ENCODE measurements at places on chromosomes 4 and X. TPM values are rescaled to one million over a fixed set of nuclear protein-coding genes. Genes with fewer than 3 reads are reported as not detected.
A peak's percentile ranks its signal among the peaks of the same experiment; 100 is the strongest.

- no peak for DNase-seq
- no peak overlapping the region for H3K4me3 ChIP-seq
- no peaks in the 10 kb centered on the region for H3K27me3 ChIP-seq
- H3K36me3 ChIP-seq, result no peaks in the 10 kb centered on the region
- H3K4me1 ChIP-seq, result no peaks in the 10 kb centered on the region
Measured at GRCh38 chr4:57689693-57690205, 579.6 kb upstream of the IGFBP7 start.

GRCh38 chr4:76035141-76035540 lies 729 bp downstream of the CXCL11 start:
- H3K4me1 ChIP-seq, result no peaks in the 10 kb centered on the region
- H3K27me3 ChIP-seq, result no peaks in the 10 kb centered on the region
- no peak overlapping the region for H3K4me3 ChIP-seq
- no peaks in the 10 kb centered on the region for H3K36me3 ChIP-seq
- no peak overlapping the region for H3K27ac ChIP-seq

DNA sequence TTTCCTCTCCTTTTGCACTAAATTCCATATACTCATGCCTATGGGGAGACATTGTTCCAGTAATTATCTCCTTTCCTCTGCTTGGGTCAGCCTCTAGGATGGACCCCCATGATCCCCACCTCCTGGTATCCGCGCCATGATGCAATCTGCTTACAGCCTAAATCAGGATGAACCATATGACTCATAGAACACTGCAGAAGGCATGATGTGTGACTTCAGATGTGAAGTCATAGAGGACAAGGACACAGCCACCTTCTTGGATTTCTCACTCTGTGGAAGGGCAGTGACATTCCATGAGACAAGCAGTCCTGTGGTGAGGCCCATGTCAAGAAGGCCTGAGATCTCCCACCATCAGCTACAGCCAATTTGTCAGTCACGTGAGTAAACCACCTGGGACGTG lies 9.0 kb upstream of the TMEM144 start:
- no peaks in the 10 kb centered on the region for H3K4me1 ChIP-seq
- H3K27me3 ChIP-seq, result no peaks in the 10 kb centered on the region
- DNase-seq, result no peak
- H3K4me3 ChIP-seq, result no peak overlapping the region
- no peaks in the 10 kb centered on the region for H3K36me3 ChIP-seq

GRCh38 chr4:55016131-55016530 lies 109.3 kb downstream of the KDR start:
- DNase-seq, result no peak
- no peaks in the 10 kb centered on the region for H3K27me3 ChIP-seq
- no peaks in the 10 kb centered on the region for H3K36me3 ChIP-seq
- H3K4me3 ChIP-seq, result no peak overlapping the region
- H3K27ac ChIP-seq, result no peak overlapping the region
- no peaks in the 10 kb centered on the region for H3K4me1 ChIP-seq

GRCh38 chrX:111387470-111388070 lies 24.4 kb downstream of the DCX start:
- H3K4me3 ChIP-seq, result no peak overlapping the region
- no peak overlapping the region for H3K27ac ChIP-seq
- no peaks in the 10 kb centered on the region for H3K36me3 ChIP-seq
- no peak for DNase-seq
- H3K4me1 ChIP-seq, result no peaks in the 10 kb centered on the region

GRCh38 chr4:38094419-38094818 lies 134.2 kb downstream of the PTTG2 start:
- no peak overlapping the region for H3K27ac ChIP-seq
- DNase-seq, result no peak
- H3K27me3 ChIP-seq, result no peaks in the 10 kb centered on the region
- no peak overlapping the region for H3K4me3 ChIP-seq
- H3K4me1 ChIP-seq, result no peaks in the 10 kb centered on the region

GRCh38 chrX:650811-651210 lies 20.2 kb downstream of the SHOX start:
- no peak overlapping the region for H3K4me3 ChIP-seq
- no peaks in the 10 kb centered on the region for H3K36me3 ChIP-seq
- DNase-seq, result no peak
- no peaks in the 10 kb centered on the region for H3K4me1 ChIP-seq
- no peaks in the 10 kb centered on the region for H3K27me3 ChIP-seq
- H3K27ac ChIP-seq, result no peak overlapping the region

- H3K27me3 ChIP-seq, result no peaks in the 10 kb centered on the region
- peak overlapping the region; percentile 31 for H3K4me3 ChIP-seq
- no peaks in the 10 kb centered on the region for H3K36me3 ChIP-seq
- H3K27ac ChIP-seq, result no peak overlapping the region
Measured at GRCh38 chr4:80265571-80266252, 752 bp upstream of the FGF5 start.

DNA sequence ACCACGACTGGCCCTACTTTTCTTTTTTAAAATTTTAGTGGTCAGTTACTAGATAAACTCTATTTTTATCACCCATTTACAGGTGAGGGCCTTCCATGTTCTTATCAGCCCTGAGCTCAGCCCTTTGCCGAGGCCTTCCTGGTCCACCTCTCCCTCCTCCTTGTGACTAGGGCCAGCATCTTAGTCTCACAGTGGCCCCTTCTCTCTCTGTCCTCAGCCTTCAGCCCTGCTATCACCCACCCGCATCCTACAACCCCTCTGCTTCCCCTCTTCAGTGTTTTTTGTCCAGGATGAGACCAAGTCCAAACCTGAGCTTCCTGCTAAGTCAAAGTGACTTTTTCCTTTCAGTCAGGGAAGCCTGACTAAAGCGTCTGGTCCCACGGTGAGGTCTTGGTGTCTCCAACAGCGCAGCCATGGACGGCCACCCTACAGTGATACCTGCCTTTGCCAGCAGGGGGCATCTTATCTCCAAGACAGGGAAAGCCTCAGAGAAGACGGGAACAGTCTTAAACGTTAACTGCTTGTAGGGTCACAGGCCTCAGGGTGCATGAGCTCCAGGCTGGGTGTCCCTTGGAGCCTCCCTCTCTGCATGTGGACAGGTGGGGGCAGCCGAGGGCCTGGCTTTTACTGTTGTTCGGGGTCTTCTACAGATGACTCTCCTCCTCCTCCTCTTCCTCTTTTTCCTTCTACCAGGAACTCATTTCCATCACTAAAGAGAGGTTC lies 11.7 kb upstream of the GAGE10 start:
- no peak for DNase-seq
- no peaks in the 10 kb centered on the region for H3K4me1 ChIP-seq
- H3K4me3 ChIP-seq, result no peak overlapping the region
- no peaks in the 10 kb centered on the region for H3K27me3 ChIP-seq

DNA sequence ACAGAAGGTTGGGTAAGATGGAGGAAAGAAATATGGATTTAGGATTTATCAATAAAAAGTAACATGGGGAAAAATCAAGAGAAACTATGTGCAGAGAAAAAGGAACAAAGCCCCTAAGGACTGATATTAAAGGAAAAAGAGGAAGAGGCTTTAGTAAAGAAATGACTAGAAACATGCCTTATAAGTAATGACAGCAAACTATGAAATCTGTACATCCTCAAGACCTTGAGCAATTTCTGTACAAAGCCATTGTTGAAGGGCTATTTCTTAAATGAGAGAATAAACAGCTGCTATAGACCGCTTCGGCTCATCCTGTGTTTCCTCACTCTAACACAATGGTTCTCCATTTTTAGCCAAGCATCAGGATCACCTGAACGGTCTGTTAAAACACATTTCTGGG lies 180.3 kb upstream of the ATOH1 start:
- H3K27me3 ChIP-seq, result no peaks in the 10 kb centered on the region
- no peaks in the 10 kb centered on the region for H3K36me3 ChIP-seq
- DNase-seq, result no peak
- H3K4me3 ChIP-seq, result no peak overlapping the region
- no peak overlapping the region for H3K27ac ChIP-seq

- no peak overlapping the region for H3K27ac ChIP-seq
- no peaks in the 10 kb centered on the region for H3K27me3 ChIP-seq
- no peaks in the 10 kb centered on the region for H3K4me1 ChIP-seq
- DNase-seq, result no peak
- H3K36me3 ChIP-seq, result no peaks in the 10 kb centered on the region
- H3K4me3 ChIP-seq, result no peak overlapping the region
Measured at GRCh38 chr4:48212165-48212564, 57.5 kb downstream of the TEC start.

DNA sequence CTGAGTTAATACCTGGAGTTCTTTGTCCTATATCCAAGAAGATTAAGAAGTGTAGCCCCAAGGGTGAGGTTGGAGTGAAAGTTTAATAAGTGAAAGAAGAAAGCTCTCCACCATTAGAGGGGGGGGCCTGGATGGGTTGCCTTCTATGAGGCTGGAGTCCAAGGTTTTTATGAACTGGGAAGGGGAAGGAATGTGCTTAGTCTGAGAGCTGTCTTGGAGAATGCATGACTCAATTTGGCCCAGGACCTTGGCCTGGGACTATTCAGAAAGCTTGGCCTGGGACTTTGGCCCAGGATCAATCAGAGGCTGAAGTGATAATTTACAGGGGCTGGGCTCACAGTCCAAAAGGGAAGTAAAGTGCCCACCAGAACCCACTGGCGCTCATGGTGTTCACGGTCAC lies 1049.0 kb upstream of the GRIA3 start:
- no peak overlapping the region for H3K4me3 ChIP-seq
- DNase-seq, result no peak
- H3K4me1 ChIP-seq, result no peaks in the 10 kb centered on the region
- no peaks in the 10 kb centered on the region for H3K27me3 ChIP-seq
- H3K36me3 ChIP-seq, result no peaks in the 10 kb centered on the region

DNA sequence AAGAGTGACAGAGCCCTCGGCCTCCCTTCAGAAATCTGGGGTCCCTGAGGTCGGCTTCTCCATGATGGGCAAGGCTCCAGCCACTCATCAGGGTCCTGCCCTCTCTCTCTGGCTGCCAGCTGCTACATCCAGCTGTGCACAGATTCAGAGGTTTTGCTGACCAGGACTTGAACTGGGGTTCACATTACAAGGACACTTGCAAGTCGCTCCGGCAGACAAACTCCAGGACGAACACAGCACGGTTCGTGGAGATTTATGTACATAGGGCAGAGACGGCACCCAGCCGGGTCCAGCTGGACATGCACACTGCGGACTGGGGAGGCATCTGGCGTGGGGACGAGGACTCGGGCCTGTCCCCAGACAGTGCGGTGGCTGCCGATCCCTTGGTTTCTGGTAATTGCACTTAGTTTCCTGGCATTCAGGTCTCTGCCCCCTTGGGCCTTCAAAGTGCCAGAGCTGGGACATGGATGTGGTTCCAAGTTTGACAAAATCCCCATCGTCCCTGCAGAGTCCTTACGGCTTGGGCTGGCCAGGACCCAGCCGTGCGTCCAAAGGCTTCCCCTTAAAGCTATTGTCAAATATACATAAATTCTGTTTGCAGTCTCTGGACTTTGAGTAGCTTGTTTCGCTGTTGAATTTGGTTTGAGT lies 6.2 kb upstream of the C4orf50 start:
- peaks cover 19% of the 10 kb centered on the region for H3K4me1 ChIP-seq
- DNase-seq, result no peak
- H3K27me3 ChIP-seq, result no peaks in the 10 kb centered on the region
- H3K36me3 ChIP-seq, result no peaks in the 10 kb centered on the region
- H3K27ac ChIP-seq, result no peak overlapping the region

- H3K4me3 ChIP-seq, result peak overlapping the region; percentile 74
- H3K27me3 ChIP-seq, result no peaks in the 10 kb centered on the region
- H3K27ac ChIP-seq, result peak overlapping the region; percentile 91
Measured at GRCh38 chrX:52262195-52262546, 77.5 kb downstream of the MAGED4 start.

- H3K27ac ChIP-seq, result peak overlapping the region; percentile 86
- no peaks in the 10 kb centered on the region for H3K36me3 ChIP-seq
- peaks cover 28% of the 10 kb centered on the region for H3K4me1 ChIP-seq
- H3K4me3 ChIP-seq, result peak overlapping the region; percentile 60
- no peaks in the 10 kb centered on the region for H3K27me3 ChIP-seq
- DNase-seq, result no peak
Measured at GRCh38 chrX:71095981-71096759, 519 bp downstream of the FOXO4 start.

DNA sequence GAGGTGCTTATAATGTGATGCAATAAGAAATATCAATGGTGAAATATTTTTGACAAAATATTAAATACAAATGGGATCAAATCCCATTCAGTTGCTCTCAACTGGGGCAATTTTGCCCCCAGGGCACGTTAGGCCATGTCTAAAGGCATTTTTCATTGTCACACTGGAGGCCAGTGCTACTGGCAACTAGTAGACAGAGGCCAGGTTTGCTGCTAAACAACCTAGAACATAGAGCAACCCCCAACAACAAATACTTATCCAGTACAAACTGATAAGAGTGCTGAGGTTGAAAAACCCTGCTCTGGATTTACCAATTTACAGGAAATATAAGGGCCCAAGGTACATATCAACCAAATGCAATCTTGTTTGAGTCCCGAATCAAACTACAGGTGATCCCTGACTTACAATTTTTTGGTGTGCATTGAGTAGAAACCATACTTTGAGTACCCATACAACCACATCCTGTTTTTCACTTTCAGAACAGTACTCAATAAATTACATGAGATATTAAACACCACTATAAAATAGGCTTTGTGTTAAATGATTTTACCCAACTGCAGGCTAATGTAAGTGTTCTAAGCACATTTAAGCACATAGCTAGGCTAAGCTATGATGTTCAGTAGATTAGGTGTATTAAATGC lies 237.5 kb downstream of the HNRNPD start:
- H3K27ac ChIP-seq, result no peak overlapping the region
- H3K36me3 ChIP-seq, result no peaks in the 10 kb centered on the region
- no peaks in the 10 kb centered on the region for H3K4me1 ChIP-seq
- H3K27me3 ChIP-seq, result no peaks in the 10 kb centered on the region
- no peak for DNase-seq

DNA sequence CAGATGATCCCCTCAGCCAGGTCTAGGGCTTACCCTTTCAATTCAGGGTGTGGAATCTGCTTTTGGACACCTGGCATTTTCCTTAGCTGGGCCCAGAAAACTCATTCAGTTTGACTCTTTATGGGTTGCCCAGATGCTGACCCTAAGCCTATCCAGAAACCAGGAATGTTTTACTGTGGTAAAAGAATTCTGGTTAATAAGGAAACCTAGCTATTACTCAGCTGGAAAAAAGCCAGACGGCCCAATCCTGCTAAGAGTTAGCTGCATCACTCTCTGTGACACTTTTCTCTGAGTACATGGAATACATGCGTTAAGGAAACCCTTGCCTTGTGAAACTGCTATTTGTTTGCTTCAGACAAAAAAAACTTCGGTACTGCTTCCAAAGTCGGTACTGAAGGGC lies 28.0 kb downstream of the ING2 start:
- no peak overlapping the region for H3K4me3 ChIP-seq
- DNase-seq, result no peak
- no peaks in the 10 kb centered on the region for H3K27me3 ChIP-seq
- H3K4me1 ChIP-seq, result no peaks in the 10 kb centered on the region

GRCh38 chr4:107699466-107700206 lies 20.4 kb downstream of the PAPSS1 start:
- H3K4me1 ChIP-seq, result no peaks in the 10 kb centered on the region
- H3K27me3 ChIP-seq, result no peaks in the 10 kb centered on the region
- H3K27ac ChIP-seq, result no peak overlapping the region

- H3K4me1 ChIP-seq, result no peaks in the 10 kb centered on the region
- no peak for DNase-seq
- no peaks in the 10 kb centered on the region for H3K36me3 ChIP-seq
- no peak overlapping the region for H3K4me3 ChIP-seq
Measured at GRCh38 chrX:101450961-101451360, 34.3 kb upstream of the ARMCX4 start.

Gene ART3
- 0.85 TPM for total RNA-seq

Gene F11
- not detected for total RNA-seq

Gene GPAT3
- 3.3 TPM for total RNA-seq

Gene GAGE12F
- total RNA-seq, result not detected

Gene ETDB
- total RNA-seq, result not detected

Gene NAP1L2
- total RNA-seq, result 0.76 TPM

Gene ASB12
- not detected for total RNA-seq

Gene SLC7A11
- 1.5 TPM for total RNA-seq

Gene SRPK3
- total RNA-seq, result 0.09 TPM

Gene KIT
- 36.8 TPM for total RNA-seq

Measured in esophagus squamous epithelium (tissue), 5 donors.